Activated naive CD8-positive, alpha-beta T cell treated with anti-CD3 and anti-CD28 coated beads for 36 hours (primary cell): ENCODE measurements at places on chromosomes 1 and 21. TPM values are rescaled to one million over a fixed set of nuclear protein-coding genes. Genes with fewer than 3 reads are reported as not detected.
A peak's percentile ranks its signal among the peaks of the same experiment; 100 is the strongest.

The ILDR2 gene
- total RNA-seq, result 6.6 TPM

The TMEM82 gene
- total RNA-seq, result not detected

The ISG15 gene
- total RNA-seq, result 78.4 TPM

The DDI2 gene
- 45.9 TPM for total RNA-seq

DNA sequence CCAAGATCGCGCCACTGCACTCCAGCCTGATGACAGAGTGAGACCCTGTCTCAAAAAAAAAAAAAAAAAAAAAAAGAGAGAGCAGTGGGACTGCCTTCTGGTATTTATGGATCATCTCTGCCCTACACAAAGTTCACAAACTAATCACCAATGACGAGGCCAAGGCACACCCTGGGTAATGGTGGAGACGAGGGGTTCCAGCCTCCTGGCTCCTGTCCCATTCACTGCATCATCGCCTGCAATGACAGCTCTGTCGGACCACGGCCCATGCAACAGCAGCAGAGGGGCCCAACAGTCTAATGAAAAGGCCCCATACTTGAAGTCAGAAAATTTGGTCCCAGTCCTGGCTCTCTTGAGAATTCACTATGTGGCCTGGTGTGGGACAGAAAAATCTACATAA lies 2.9 kb upstream of the BTG2 start:
- DNase-seq, result no peak

DNA sequence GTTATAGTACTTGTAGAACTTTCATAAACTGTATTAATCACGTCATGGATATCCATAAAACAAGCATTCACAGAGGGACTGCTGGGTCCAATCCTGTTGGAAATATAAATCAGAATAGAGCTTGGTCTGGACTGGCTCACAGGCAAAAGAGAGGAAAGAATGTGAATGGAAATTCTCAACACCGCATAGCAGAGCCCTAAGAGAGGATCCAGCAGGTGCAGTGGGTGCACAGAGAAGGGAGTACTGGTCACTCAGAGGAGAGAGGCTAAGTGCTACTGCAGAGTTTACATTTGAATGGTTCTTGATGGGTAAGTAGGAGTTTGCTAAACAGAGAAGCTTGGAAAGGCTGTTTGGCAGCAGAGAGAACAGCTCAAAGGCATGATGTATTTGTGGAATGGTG lies 231.7 kb downstream of the PAPPA2 start:
- DNase-seq, result no peak

GRCh38 chr1:17826165-17826488 lies 71.0 kb downstream of the ACTL8 start:
- peak; percentile 16 for DNase-seq

DNA sequence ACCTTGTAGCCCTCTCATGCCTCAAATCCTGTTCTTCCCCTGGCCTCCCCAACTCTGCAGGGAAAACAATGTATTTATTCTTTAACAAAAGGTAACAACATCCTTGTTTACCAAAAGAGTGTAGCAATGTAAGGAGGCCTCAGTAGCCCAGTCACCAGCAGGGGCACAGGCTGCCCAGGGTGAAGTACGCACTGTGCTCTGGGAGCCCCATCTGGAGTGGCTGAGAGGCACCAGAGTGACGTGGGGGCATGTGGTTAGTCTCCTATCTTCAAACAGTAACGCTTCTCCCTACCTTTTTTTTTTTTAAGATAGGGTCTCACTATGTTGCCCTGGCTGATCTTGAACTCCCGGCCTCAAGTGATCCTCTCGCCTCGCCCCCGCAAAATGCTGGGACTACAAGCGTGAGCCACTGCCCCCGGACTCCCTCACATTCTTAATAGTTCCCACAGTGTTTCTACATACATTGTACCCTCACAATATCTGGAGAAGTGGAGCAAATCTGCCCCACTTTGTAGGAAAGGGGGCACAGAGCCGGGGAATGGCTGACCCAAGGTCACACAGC lies 51.3 kb upstream of the ECE1 start:
- DNase-seq, result no peak

GRCh38 chr1:184970691-184971161 lies 3.6 kb downstream of the NIBAN1 start:
- DNase-seq, result no peak

GRCh38 chr1:51726051-51726450 lies 109.2 kb downstream of the OSBPL9 start:
- no peak for DNase-seq

- DNase-seq, result no peak
Measured at GRCh38 chr1:932776-933602, 9.3 kb downstream of the SAMD11 start.

DNA sequence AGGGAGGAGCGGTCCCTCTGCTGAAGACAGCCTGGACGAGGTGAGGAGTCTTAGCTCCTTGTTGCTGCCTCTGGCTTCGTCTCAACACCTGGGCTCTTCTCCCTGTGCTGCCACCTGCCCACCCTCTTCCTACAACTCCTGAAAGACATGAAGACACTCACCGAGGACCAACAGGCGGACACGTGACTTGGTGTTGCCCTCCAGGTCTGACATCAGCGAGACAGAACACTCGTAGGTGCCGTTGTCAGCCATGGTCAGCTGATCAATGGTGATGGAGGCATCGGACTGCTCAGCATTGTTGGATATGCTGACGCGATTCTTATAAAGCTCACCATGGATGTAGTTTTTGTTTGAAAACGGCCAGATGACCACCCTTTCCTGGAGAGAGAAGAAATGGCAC lies 21.4 kb downstream of the GPA33 start:
- no peak for DNase-seq

DNA sequence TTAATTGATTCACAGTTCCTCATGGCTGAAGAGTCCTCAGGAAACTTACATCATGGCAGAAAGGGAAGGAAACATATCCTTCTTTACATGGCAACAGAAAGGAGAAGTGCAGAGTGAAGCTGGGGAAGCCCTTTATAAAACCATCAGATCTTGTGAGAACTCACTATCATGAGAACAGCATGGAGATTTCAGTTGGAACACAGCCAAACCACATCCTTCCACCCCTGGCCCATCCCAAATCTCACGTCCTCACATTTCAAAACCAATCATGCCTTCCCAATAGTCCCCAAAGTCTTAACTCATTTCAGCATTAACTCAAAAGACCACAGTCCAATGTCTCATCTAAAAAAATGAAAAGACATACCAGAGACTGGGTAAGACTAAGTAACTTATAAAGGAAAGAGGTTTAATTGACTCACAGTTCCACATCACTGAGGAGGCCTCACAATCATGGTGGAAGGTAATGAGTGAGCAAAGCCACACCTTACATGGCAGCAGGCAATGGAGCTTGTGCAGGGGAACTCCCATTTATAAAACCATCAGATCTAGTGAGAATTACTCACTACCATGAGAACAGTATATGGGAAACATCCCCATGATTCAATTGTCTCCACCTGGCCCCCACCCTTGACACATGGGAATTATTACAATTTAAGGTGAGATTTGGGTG lies 105.2 kb downstream of the MRPL39 start:
- peak; percentile 56 for DNase-seq

- DNase-seq, result no peak
Measured at GRCh38 chr1:17672226-17672625, 82.9 kb upstream of the ACTL8 start.

- no peak for DNase-seq
Measured at GRCh38 chr1:40786171-40786994, 2.8 kb downstream of the KCNQ4 start.

DNA sequence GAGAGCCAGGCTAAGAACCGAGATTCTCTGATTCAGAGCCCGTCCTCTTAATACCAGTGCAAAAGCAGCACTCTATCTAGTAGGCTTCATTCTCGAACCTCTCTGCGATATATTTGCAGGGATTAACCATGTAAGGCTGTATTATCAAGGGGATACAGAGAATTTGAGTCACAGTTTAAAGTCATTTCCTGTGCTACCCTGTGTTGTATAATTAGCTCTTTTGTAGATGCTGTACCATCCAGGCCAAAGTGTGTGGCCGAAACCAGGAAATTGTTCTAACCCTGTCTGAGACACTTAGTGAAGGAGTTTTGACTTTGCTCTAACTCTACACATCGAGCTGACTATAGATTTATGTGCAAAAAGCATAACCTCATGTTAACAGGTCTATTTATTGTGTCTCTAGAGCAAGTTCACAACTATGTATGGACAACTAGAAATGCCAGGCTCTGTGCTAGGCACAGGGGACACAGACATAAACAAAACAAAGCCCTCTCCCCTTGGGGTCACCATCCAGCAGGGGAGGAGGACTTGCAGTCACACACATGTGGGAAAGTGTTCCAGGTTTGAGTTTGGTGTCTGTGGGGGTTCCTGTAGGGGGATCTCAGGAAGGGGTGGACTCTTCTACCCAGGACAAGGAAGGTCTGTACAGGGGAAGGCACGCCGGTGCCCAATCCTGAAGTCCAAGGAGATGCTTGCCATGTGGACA lies 182.2 kb downstream of the DHRS3 start:
- DNase-seq, result peak; percentile 62

DNA sequence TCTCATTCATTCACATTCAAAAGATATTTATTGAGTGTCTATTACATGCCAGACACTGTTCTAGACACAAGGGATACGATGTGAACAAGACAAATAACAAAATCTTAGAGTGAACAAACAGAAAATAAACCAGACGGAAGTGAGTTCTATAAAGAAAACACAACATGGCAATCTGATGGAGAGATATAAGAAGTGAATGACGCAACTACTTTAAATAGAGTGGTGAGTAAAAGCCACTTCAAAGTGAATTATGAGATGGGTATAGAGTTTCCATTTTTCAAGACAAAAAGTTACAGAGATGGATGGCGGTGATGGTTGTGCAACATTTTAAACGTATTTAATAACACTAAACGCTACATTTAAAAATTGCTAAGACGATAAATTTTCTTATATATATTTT lies 75.4 kb downstream of the CEP170 start:
- no peak for DNase-seq
